ENCODE measurements at places on chromosomes 16 and 17.

DNA sequence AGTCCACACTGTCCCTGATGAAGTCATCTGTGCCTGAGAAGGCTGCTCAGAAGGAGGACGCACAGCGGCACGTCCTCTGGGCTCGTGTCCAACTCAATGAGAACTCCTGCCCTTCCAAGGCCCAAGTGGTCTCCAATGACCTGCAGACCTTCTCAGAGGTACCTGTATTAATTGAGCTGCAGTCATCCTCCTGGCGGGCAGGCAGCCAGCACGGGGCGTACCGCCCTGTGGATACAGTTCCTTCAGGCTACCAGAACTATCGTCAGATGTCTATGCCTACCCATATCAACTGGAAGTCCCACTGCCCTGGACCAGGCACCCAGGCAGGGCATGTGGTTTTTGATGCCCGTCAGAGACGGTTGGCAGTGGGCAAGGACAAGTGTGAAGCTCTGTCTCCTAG, 2.9 kb upstream of the TMEM102 start:
- no peak for DNase-seq

GRCh38 chr17:63015824-63016223, 49.8 kb downstream of the TANC2 start:
- DNase-seq: no peak

- DNase-seq: no peak
Measured at GRCh38 chr16:57804111-57804837, 2.0 kb upstream of the KIFC3 start.

- no peak for DNase-seq
Measured at GRCh38 chr16:70701998-70702397, 16.1 kb upstream of the MTSS2 start.

DNA sequence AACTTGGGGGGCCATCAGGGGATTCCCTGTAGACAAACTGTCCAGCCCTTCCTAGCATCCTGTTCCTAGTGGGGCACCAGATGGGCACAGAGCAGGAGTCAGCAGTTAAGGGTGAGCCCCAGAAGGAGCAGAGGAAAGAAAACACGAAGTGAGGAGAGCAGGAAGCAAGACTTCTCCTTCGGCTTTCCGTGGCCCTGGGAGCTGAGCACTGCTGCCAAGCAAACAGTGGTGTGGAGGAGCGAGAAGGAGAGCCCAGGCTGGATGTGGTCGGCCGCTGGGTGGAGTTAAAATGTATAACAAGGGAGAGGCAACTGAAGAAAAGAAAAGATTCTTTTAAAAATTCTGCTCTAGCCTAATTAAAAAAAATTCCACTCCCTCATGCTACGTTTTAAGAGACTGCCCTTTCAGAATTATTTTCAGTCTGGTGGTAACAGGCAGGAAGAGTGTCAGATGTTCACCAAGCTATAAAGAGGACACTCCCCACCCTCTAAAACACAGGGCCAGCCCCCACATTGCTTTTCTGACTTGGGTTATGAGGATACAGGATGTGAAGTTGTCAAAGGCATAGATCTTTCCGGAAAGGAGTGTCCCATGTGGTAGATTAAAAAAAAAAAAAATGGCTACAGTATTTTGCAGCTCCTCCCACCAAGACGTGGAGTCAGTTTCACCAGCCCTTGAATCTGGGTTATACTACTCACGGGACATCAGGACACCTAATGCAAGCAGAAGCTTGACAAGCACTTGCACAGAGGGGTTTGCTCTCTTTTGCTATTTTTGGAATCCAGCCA, 74.9 kb upstream of the ZFHX3 start:
- no peak for DNase-seq

DNA sequence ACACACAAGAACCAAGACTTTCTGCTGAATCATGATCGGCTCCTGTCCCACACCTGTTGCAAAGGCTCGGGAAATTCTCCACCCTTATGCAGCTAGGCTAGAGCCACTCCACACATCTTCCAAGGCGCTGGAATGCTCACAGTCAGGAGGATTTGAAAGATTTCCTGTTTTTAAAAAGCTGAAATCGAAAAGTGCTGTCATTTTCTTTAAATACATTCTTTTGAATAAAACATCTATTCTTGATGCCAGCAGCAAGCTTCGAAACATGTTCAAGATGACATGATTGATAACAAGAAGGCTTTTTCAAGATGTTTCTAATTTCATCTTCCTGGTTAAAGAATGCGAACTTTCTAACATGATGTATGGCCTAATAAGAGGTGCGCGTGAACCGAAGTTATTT, 219.7 kb upstream of the CDH5 start:
- DNase-seq: no peak

DNA sequence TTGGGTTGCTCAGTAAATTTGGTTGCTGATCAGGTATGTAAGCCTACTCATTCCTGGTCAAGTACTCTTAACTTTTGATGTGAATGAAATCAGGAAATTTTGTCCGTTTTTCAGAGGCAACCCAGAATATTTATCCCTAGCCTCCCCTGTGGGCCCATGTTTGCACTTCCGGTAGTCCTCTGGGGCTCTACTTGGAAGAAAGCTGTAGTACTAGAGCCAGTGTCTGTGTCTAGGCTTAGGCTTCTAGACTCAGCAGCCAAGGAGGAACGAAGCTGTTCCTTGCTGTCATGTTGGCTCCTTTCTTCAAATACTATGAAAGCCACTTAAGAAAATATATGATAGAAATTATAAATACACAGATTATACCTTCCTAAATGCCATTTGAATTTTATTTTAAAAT, 21.2 kb downstream of the ESRP2 start:
- DNase-seq: no peak

DNA sequence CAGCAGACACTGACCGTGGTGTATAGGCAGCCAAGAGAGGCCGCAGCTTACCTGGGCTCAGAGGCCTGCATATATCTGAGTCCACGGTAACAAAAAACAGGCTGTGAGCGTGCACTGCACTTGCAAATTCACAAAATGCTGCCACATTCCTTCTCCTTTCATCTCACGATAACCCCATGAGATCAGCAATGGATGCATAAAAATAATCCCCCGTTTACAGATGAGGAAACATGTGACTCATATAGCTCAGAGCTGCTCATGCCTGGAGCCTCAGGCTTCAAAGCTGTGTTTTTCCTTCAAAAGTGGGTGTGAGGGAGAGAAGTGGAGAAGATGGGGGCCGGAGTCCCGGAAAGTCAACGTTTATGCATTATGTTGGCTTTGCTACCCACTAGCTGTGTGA, 118.3 kb upstream of the FOXF1 start:
- DNase-seq: no peak

GRCh38 chr17:61395409-61395982, 4.1 kb upstream of the TBX2 start:
- DNase-seq: no peak

All from pulmonary artery endothelial cell (primary cell).